EH (cell line): ENCODE measurements at places on chromosomes 6 and 20.

DNA sequence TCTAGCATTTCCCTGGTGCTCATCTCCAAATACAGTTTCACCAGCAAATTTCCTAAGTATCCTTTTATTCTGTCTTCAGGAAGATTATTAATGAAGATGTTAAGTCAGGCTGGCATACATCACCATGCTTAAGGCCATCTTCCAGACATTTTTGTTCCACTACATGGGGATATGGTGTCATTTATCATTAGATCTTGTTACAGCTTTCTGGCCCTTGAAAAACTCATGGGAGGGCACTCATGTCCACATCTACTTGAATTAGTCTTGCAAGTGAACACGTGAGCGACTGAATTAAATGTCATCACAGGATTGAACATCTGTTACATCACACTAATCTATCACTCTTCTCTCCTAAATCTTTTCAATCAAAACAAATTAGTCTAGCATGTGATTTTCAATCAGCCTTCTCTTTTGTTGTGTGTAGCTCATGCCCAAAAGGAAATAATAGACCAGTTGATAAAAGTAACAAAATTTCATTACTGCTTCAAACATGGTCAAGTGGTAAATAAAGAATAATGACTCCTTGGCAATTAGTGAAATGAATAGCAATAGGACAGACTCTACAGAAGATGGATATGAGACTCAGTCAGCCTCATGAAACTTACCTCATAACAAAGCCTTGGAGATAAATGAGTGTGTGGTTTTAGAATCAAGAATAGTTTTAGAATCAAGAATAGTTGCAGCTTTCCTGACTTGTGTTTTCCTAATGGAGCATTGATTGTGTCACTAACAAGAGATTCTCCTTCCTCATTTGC is 80.5 kb downstream of the MTFR2 start:
- DNase-seq: no peak

DNA sequence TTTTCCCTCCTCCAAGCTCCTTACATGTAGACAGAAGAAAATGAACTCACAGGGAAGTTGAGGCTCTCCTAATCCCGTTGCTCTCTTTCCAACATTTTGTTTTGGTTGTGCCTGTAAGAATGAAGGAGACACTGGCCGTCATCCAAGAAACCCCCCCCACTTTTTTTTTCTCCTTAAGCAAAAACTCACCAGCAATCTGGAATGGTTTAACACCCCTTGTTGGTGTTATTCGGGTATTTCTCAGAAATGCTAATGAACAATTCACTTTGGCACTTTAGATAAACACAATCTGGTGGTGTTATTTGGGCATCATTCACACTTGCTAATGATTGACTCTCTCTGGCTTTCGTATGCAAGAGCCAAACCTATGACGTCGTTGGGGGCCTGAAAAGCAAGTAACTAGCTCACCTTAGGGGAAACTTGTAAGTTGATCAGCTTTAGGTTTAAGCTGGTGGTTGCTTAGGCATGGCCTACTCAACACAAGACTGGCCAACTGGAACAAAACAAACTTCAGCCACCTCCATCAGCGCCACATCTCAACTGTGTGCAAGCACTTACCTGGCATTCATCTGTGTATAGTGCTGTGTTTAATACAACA is 24.3 kb upstream of the OLIG3 start:
- DNase-seq: no peak

GRCh38 chr6:131978522-131978921 is 27.4 kb upstream of the CCN2 start:
- no peak for DNase-seq

DNA sequence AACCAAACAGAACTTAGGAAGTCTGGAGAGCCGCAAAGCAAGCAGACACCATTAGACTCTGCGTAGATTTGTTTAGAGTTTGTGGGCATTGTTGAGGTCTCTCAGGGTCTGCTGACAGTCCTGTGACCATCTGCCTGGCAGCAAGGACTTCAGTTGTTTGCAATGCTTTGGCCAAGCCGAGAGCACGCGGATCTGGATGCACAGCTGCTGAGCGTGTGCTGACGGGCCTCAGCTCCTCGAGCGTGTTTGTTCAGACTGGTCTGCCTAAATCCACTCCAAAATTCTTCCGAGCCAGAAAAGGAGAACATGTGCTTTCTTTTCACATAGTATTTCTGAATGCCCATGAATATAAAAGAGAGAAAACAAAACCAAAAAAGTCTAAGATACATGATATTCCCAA is 159.0 kb downstream of the ZNF217 start:
- DNase-seq: no peak

- DNase-seq: no peak
Measured at GRCh38 chr20:20439602-20440190, 71.8 kb downstream of the INSM1 start.

GRCh38 chr6:112298021-112298745 is 43.8 kb upstream of the LAMA4 start:
- peak; percentile 93 for DNase-seq

DNA sequence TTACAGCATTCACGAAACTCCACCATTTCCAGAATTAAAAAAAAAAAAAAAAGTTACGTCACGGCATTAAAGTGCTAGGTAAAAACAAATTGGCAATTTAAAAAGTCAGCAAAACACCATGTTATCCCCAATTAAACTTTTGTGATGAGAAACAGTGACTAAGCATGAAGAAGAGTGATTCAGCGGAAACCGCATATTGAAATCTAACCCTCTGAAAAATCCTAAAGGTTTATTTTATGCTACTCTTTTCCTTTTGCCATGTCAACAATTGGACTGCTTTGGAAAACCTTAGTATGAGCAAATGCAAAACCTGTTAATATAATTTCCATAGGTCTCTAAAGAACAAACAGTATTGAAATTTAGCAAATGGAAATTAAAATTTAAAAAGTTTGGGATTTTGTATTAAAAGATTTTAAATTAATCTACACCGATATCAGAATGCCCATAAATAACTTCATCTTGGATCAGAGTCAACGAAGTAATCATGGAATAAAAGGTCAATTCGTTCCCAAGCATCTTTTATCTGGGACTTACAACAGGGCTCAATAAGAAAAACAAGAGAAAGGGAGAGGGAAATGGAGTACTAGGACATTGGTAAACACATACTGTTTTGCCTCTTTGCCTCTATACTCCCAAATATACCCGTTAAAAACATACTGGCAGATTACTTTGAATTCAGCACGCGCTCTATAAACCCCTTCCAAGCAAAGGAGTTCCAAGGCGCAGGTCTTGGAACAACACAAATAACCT is 1.1 kb downstream of the FBXO30 start:
- DNase-seq: peak; percentile 81

- no peak for DNase-seq
Measured at GRCh38 chr20:9236458-9236857, 167.6 kb downstream of the PLCB4 start.

DNA sequence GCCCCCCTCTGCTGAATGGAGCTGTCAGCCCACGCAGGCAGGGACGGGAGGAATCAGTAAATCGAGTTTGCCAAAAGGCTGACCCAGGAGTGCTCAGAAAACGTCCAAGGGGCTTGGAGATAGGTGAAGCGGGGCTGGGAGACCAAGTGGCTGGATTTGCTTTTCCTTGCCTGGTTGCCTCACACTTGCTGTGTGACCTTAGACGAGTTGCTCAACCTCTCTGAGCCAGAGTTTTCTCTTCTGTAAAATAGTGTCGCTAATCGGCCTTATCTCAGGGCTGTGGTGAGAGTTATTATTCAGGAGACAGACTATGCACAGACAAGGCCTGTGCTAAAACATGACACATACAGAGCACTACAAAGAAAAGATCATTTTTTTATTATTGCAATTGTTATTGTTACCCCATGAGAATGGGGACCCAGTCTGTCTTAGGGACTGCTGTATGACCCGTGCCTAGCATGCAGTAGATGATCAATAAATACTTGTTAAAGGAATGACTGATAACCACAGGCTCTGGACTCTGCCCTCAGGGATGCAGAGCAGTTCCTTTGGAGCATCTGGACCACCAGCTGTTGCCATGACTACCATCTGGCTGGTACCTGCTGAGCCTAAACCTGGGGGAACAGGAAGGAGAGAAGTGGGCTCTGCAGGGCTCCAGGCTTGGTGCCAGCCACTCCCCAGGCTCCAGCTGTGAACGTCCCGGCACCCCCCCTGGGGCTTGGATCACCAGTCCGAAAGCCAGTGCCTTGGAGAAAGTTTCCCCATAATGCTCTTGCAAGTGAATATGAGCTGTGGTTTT is 901 bp downstream of the KCNK15 start:
- DNase-seq: no peak

DNA sequence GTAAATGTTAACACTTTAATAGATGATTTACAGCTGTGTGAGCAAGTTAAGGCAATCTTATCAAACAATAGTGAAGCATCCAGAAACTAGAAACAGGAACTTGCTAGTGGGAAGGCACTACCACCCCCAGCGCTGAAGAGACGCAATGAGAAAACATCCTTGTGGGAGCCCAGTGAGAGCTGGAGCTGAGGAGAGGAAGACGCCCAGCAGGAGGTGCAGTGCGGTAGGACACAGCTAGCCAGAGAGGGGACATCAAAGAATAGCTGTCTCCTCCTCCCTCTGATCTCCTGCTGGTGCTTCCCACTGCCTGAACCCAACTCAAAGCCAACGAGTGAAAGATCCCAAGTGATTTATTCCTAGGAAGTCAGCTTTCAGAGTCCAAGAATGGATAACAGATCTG is 140.3 kb downstream of the COL12A1 start:
- DNase-seq: peak; percentile 55

- peak; percentile 88 for DNase-seq
Measured at GRCh38 chr20:39850821-39851330, 838.2 kb downstream of the MAFB start.

GRCh38 chr6:107196152-107196551 is 80.8 kb upstream of the BEND3 start:
- DNase-seq: no peak

DNA sequence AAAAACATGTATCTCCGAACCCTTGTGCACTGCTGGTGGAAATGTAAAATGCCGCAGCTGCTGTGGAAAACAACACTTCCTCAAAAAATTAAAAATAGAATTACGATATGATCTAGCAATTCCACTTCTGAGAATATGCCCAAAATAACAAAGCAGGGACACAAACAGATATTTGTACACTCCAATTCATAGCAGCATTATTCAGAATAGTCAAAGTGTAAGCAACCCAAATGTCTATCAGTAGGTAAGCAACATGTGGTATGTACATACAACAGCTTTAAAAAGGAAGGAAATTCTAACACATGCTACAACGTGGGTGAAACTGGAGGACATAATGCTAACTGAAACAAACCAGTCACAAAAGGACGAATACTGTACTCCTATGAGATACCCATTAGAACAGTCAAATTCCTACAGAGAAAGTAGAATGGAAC is 5.7 kb upstream of the RAB5IF start:
- no peak for DNase-seq

DNA sequence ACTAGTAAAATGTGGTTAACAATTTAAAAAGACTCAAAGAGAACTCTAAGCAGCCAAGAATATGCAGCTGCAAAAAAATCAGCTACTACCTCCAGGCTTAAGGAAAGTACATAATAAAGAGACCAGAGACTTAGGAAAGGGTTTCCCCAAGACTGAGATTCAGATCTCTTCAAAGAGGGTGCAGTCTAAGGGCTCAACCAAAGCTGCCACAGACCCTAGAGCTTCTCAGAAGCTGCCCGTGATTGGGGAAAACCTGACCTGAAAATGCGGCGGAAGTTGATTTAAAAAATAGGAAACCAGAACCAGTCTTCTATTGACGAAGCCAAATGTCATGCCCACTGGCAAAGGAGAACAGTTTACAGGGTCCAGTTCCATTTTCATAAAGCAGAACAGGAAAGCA is 516.8 kb upstream of the MARCKS start:
- DNase-seq: no peak

- DNase-seq: no peak
Measured at GRCh38 chr6:149387779-149388512, 12.1 kb upstream of the SUMO4 start.

- peak; percentile 88 for DNase-seq
Measured at GRCh38 chr6:158047127-158047518, 65.5 kb downstream of the SYNJ2 start.

- peak; percentile 40 for DNase-seq
Measured at GRCh38 chr6:44224029-44224964, 902 bp downstream of the SLC29A1 start.

GRCh38 chr20:21421601-21422236 is 24.4 kb upstream of the NKX2-4 start:
- DNase-seq: no peak

GRCh38 chr6:139981768-139982181 is 607.3 kb upstream of the CITED2 start:
- DNase-seq: peak; percentile 86

DNA sequence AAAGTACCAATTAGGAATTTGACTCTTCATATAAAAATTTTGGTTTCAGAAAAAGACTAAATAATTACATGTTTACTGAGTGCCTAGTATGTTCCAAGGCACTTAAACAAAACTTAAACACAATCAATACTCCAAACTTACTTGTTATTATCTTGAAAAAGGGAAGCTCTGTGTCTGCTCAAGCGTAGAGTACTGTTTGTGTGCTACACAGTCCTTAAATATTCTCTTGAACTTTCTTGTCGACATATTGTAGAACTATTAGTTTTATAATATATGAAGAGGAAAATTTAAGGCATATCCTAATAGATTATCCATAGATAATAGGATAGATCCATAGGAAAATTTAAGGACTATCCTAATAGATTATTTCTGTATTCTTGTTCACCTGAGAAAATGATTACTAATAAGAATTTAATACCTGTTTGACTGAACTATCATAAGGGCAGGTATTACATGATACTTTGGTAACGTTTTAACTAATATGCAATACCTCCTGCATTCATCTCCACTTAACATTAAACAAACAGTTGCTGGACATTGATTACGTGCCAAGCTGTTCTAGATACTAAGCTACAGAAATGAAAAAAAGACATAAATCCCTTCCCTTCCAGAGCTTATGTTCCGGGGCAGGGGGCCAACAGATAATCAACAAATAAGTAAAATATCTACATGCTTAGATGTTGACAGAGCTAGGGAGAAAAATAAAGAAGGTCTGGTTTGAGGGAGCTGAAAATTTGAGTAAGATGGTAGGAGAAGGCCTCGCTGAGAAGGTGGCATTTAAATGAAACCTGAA is 115.2 kb upstream of the BCLAF1 start:
- no peak for DNase-seq

DNA sequence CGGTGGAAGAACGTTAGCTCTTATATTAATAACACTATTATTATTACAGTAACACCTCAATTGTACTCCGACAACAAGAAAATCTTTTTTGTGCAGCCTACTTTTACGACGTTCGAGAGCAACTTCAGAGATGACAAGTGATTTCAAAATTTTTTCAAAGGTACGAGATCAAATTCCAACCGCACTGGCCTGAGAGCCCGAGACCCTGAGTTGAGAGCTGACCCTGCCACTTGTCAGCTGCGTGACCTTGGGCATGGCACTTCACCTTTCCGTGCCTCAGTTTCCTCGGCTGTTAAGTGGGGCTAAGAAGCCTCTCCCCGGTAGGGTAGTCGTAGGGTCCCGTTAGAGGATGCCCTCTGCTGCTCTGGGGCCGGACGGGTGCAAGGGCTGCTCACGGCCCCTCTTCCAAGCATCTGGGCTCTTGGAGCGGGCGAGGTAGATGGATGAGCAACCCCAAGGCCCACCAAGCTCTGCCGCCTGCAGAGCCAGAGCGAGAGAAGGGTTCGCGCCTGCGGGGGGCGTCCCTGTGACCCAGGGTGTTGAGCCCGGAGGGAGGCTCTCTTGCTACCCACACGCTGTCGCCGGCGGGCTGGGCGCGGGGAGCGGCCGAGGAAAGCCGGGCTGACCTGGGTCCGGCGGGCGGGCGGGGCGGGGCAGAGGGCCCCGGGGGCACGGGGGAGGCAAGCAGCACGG is 510 bp downstream of the NDRG3 start:
- DNase-seq: peak; percentile 13

GRCh38 chr6:83958241-83958685 is 75.3 kb upstream of the MRAP2 start:
- DNase-seq: peak; percentile 63

- DNase-seq: no peak
Measured at GRCh38 chr20:49097159-49097558, 51.0 kb downstream of the CSE1L start.
